ENCODE measurements at places on chromosomes 7 and 10.

GRCh38 chr7:50502001-50502684, 52.0 kb upstream of the FIGNL1 start:
- DNase-seq: no peak

GRCh38 chr10:72846238-72846637, 47.3 kb upstream of the OIT3 start:
- DNase-seq: no peak

DNA sequence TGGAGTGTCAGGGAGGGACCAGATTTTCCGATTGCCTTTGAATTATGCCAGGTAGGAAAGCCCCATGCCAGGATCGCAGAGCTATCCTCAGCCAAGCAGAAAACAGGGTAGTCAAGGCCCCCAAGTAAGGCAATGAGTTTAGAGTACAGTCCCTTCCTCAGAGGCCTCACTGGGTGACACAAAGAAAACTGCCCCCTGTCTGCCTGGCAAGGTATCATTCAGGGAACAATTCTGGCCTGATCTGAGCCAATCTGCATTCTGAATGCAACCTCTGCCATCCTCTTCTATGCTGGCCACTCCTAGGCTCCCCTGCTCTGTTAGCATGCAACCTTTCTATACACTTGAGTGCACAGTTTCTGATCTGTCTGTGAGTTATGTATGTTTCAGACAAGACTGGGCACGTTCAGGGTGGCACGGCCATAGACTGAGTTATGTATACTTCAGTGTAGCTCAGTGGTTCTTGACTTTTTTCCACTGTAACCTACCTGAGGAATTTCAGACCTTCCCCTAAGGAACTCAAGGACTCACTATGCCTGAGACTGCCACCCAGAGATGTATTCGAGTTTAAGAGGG, 336.8 kb downstream of the PLXNA4 start:
- no peak for DNase-seq

DNA sequence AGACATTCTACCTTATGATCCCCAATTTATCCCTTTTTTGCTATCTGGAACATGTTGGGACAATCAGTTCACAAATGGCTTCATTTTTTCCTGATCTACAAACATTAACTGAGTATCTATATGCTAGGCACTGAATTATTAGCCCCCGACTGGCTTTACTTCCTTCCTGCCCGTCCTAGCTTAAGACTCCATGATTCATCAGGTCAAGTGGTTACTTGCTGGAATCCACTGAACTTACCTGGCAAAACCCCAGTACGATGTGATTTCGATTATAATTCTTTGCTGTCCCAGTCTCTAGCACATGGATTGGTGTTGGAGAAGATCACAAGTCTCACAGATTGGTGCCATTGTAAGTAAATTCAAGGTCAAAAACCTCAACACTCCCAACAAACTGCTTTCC, 77.1 kb downstream of the ORC5 start:
- no peak for DNase-seq

GRCh38 chr10:77909749-77910375, 16.7 kb downstream of the DLG5 start:
- no peak for DNase-seq

DNA sequence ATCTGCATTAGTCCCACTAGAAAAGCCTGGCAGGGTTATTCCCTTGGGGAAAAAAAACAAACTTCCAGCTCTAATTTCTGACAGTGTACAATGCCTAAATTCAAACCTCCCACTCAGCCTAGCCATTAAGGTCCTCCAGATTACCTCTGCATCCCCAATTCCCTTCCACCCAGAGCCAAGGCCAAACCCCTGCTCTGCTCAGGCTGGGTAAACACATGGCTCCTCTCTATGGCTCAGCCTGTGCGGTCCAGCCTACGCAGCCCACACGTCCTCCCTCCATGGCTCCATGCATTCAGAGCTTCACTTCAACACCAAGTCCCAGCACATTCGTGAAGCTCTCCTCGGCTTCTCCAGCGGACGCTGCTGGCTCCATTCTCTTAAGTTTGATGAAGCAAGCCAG, 5.2 kb downstream of the DLG5 start:
- DNase-seq: no peak

DNA sequence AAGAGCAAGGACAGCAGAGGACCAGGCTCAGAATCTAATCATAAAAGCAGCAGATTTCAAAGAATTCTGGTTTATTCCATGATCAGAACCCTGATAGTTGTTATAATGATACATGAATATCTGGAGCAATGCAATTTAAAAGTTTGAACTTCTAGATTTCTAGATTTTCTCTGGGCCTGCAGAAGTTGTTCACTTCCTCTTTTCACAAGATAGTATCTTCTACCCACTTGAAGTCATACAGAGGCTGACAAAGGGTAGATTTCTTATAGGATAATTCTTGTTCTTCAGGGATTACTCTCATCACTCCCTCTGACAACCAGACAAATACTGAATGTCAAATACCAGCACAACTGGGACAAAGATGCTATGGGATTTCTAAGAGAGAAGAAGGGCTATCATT, 320.0 kb upstream of the ETV1 start:
- DNase-seq: no peak

DNA sequence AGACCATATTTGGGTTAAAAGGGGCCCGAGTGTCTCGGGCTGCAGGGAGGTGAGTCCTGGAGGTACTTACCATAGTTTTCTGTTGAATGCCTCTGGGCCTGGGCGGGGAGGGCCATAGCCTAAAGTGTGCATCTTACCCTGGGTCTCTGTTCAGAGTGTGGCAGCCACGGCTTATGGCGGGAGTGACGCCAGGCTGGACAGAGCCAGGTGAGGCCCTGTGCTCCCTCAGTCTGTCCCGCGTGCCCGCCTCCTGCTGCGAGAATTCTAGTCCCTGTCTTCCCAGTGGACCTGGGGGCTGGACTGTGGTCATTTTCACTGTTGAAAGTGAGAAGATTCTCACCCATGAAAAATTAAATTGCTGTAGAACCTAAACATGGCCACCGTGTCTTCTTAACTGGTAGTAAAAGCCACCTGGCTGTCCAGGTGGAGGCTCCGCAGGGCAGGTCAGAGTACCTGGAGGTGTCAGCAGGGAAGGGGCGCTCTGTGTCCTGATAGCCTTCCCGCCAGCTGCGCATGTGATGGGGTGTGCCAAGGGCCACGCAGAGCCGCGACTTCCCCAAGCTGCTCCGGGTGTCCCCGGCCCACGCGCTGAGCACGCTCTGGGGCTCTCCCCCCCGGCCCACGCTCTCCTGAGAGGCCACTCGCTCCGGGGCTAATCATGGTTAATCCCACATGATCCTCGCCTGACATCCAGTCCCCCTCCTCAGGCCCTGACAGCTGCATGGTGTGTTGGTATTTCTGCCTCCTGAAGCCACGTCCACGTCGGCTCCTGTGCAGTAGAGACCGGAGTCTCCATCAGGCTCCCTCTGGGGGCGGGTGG, 20.3 kb downstream of the INPP5A start:
- no peak for DNase-seq

DNA sequence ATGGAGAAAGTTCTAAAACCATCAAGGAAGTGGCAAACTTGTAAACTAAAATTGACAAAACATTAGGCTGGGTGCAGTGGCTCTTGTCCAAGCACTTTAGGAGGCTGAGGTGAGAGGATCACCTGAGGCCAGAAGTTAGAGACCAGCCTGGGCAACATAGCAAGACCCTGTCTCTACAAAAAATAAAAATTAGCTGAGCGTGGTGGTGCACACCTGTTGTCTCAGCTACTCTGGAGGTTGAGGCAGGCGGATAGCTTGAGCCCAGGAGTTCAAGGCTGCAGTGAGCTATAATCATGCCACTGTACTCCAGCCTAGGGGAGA, 29.4 kb upstream of the HNRNPH3 start:
- no peak for DNase-seq

GRCh38 chr7:64544010-64544409, 18.9 kb downstream of the ZNF680 start:
- DNase-seq: no peak

DNA sequence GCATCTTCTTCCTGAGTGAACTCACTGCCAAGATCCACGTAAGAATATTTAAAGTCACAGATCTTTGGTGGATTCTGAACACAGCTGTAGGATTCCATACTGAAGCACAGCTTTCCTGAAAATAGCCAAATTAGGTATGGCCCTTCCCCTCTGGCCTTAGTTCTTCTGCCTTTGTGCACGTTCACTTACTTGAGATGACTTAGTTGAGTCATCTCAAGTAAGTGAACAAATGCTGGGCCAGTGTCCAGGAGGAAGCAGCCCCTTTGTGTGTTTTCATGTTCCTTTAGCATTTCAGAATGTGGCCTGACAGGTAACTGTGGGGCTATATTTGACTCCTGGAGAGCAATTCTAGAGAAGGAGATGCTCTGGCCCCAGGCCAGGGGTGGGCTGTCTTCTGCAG, 51.5 kb downstream of the CCNY start:
- no peak for DNase-seq

GRCh38 chr10:124307591-124307990, 111.1 kb downstream of the OAT start:
- DNase-seq: no peak
